Adipocyte (in vitro differentiated cells): ENCODE measurements at places on chromosomes 13 and 19.
A peak's percentile ranks its signal among the peaks of the same experiment; 100 is the strongest.

GRCh38 chr19:18996351-18996750 lies 37.0 kb downstream of the SUGP2 start:
- DNase-seq, result no peak

GRCh38 chr19:29812080-29812880 lies 489 bp downstream of the CCNE1 start:
- DNase-seq, result peak; percentile 52

DNA sequence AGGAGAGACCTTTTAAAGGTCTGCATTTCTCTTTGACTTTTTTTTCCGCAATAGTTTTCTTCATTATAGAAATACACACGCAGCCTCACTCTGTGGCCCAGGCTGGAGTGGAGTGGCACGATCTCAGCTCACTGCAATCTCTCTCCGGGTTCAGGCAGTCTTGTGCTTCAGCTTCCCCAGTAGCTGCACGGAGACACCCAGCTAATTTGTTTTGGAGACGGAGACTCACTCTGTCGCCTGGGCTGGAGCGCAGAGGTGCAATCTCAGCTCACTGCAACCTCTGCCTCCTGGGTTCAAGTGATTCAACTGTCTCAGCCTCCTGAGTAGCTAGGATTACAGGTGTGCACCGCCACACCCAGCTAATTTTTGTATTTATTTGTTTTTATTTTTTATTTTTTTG lies 11.7 kb upstream of the MKNK2 start:
- DNase-seq, result no peak

- DNase-seq, result no peak
Measured at GRCh38 chr19:18514800-18515682, 6.8 kb downstream of the ELL start.

DNA sequence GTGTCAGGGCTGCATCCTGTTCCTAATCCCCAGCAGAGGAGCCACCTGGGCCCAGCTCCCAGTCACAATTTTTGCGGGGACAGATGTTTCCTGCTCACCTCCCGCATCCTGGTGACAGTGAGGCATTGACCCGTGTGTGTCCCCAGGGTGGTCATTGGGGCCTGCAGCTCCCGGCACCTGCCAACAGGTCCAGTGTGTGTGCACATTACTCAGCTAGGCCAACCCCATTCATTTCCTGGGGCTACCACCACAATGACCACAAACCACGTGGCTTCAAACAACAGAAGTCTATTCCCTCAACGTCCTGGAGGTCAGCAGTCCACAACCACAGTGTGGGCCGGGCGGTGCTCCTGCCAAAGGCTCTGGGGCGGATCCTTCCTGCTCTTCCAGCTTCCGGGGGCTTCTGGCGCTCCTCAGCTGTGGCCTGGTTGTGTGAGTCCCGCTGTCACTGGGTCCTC lies 11.9 kb upstream of the F2RL3 start:
- no peak for DNase-seq

DNA sequence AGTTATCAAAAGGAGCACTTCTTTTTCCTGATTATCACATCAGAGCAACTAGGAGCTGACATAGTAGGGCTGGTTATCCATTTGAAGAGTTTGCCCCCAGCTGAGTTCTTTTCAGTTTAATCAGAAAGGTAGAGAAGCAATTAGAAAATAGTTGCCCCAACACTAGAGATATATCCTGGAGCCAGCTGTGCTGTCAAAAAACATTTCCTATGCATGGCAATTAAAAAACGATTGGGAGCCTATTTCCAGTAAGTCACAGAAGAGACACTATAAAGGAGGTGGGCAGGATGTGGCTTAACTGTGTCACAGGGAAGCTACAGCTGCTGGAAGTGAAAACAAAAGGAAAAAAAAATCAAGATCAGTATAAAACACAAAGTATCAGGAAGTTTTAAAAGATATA lies 155.7 kb upstream of the SLITRK1 start:
- no peak for DNase-seq

DNA sequence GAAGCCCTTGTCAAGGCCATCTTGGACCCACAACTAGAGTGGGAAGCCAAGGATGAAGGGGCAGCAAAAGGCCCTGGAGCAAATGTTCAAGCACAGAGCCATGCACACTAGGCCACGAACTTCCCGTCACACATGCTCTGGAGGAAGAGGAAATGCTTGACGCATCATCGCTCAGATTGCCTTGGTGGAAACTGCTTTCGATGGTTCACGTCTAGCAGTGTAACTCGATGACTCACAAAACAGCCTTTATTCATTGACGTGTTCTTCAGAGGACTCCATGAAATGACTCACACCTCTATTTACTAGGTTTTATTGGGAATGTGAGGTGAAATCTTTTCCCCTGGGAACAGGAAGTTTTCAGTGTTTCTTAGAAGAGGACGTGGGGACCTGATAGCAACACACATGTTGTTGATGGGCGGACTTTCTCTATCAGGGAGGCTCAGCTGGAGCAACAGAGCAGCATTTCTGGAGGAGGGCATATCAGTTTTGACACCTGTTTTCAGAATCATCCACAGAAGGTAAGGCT lies 79.8 kb upstream of the FLT1 start:
- DNase-seq, result peak; percentile 58

- DNase-seq, result peak; percentile 43
Measured at GRCh38 chr19:1270213-1270853, 1.2 kb downstream of the CIRBP start.

DNA sequence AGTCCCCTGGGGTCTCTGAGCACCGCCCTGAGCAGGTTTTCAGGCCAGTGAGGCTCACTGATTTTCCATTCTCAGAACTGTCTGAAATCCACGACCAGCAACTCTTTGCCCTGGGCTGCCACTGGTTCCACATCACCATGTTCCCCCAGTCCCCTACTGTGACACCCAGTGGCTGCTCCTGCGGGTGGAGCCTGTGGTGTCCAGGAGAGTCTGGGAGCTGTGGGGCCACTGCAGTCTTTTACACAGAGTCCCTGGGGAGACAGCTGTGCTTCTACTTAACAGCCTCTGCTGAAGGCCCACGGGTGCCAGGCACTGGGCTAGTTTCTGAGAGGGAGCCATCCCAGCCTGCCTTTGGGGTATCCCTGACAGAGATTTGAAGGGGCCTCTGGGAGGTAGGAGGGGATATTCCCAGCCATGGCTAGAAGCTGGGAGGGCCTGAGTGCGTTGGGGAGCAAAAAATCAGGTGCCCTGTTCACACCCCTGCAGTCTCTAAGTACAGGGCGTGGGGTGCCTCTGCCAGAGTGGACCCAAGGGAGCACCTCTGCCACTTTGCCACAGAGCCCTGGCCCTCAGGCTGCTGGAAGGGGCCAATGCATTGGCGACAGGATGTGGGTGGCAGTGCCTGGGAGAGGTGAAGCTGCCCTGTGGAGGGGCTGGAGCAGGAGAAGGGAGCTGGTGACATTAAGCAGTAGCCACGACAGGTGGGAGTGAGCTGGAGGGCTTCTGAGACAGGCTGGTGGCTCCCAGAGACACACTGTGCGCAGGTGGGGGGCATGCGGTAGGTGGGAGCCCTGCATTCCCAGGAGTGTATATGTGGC lies 200.2 kb upstream of the ZNF536 start:
- DNase-seq, result no peak

DNA sequence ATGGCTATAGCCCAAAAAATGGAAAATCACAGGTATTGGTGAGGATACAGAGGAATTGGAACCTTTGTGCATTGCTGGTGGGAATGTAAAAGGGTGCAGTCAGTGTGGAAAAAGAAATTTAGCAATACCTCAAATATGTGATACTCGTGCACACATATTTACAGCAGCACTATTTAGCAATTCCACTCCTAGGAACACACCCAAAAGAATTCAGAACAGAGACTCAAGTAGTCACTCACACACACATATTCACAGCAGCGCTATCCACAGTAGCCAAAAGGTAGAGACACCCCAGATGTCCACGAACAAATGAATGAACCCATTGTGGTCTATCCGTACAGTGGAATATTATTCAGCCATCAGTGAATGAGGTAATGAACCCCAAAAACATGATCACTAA lies 114.0 kb downstream of the COL4A2 start:
- no peak for DNase-seq

GRCh38 chr13:68304286-68304893 lies 1074.3 kb upstream of the PCDH9 start:
- peak; percentile 38 for DNase-seq

DNA sequence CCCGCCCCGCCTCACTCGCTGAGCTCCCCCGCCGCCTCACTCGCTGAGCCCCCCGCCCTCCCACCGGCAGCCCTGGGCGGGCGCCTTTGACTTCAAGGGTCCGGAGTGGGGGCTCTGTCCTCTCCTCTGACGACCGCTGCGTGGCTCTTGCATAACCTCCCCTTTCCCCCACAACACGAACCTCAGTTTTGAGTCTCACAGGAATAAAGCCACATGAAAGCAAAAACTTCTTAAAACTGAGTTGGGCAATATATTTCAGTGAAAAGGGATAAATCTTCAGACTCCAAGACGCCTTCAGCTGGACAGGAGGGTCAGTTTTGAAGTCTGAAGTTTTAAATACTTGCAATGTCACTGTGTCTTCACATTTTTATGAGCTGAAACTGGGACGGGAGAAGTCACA lies 70.6 kb upstream of the C13orf46 start:
- DNase-seq, result no peak

GRCh38 chr13:68232351-68233130 lies 1002.4 kb upstream of the PCDH9 start:
- peak; percentile 56 for DNase-seq

- no peak for DNase-seq
Measured at GRCh38 chr13:109355875-109356434, 430.4 kb downstream of the IRS2 start.

DNA sequence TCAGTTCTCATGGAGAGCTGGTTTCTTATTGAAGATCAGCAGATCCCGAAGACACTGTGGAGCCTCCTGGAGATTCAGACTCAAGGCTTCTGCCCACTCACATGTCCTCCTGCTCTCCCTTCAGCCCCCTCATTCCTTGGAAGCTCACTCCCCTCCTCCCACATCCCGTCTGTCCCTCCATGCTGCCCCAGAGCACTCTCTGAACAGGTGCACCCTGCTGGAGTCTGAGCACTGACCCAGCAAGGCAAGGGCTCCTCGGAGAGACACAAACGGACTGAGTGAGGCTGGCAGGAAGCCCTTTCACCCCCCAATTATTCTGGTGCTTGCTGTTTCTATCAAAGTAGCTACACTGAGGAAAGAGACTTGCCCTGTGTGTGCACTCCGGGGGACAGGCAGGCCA lies 374.0 kb downstream of the UQCRFS1 start:
- no peak for DNase-seq

GRCh38 chr13:86357106-86357505 lies 557.9 kb upstream of the SLITRK6 start:
- DNase-seq, result no peak

GRCh38 chr13:110405597-110406450 lies 98.7 kb downstream of the COL4A2 start:
- peak; percentile 67 for DNase-seq

DNA sequence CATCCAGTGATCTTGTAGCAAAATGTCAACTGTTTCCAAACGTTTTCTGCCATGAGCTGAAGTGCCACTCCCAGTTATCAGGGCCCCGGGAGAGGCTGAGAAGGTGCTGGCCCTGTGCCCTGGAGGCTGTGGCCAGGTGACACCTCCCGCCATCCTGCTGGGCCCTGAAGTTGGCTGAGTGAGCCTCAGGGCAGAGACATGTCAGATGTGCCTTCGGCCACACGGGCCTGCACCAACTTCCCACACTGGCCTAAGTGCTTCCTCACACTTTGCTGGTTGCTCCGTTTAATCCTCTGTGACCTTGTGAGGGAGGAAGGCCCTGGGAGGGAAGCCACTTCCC lies 4.8 kb downstream of the ADPRHL1 start:
- no peak for DNase-seq

DNA sequence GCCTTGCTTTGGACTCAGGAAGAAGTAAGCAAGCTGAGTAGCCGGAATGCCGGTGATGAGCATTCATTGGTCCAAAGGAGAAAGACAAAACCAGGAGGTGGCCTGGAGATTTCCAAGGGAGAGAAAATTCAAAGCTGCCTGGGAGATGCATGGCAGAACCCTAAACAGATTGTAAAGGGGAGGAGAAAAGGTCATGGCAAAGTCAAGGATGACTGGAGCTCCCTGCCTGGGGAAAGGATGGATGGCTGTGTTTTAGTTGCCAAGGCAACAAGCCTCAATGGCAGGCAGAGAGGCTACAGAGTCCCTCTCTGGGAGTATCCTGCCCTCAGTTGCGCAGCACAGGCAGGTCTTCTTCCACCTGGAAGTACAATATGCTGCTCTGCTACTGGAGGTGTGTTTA lies 134.0 kb downstream of the ENOX1 start:
- DNase-seq, result no peak

DNA sequence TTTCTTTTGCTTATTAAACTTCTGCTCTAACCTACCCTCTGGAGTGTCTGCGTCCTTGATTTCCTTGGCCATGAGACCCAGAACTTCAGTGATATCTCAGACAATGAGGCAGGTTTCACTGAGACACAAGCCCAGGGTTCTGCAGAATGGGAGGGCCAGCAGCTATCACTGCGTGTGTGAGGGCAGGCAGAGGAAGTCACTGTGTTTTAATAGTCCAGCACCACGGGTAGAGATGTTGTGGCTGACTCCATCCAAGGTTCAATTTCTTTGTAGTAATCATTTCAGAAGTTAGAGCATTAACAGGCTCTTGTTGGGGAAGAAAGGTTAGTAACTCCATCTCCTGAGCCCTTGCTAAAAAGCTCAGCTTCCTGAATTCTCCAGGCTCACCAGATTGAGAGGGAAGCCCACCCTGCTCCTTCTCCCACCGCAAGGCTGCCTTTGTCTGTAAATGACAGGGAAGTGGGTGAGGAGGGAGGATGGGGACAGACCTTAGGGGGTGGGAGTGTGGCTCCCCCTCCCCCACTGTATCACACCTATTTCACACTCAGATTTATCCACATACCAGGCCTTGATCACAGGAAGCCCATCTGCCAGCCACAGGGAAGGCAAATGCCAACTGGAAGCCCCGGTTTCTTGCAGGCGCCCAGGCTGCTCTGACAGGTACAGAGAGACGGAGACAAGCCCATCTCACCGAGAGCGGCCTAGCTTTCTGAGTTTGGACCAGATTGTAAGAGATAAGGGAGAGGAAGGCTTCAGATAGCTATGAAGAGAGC lies 2.1 kb downstream of the C19orf12 start:
- DNase-seq, result no peak

DNA sequence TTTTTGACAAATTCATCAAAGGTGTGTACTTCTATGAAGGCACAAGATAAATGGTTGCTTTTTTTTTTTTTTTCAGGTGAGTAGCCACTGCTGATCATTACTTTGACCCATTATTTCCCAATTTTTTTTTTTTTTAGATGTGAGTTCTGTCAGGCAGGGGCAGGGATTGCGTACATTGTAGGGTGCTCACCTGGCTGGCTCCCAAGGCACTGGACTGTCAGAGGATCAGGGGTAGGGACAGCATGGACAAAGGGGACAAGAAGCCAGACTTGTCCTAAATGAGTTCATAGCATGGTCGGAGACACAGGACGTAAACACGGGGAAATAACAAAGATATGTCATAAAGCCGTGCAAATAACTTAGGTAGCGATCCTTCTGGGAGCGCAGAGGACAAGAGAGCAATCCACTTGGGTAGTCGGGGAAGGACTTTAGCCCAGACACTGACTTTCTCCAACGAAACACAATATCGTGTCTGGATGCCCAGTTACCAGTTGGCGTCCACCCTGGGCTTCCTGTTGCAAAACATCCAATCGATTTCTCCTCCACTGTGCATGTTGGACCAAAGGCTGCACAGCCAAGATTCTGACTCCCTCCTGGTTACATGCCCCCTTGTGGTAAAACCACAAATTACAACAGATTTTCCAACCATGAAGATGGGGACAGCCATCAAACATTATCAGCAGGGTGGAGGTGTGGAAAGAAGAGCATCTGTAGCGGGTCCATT lies 27.5 kb upstream of the KATNAL1 start:
- peak; percentile 25 for DNase-seq

GRCh38 chr19:42352301-42353259 lies 27.1 kb downstream of the MEGF8 start:
- DNase-seq, result no peak

- DNase-seq, result no peak
Measured at GRCh38 chr19:5349041-5349440, 8.4 kb upstream of the PTPRS start.
